MCF 10A (cell line): ENCODE measurements at places on chromosomes 1 and 21. TPM values are rescaled to one million over a fixed set of nuclear protein-coding genes. Genes with fewer than 3 reads are reported as not detected.

The PCP4L1 gene
- total RNA-seq: not detected in 2 replicates

The PRDX6 gene
- total RNA-seq: 502 and 563 TPM in 2 replicates

The CYP4A22 gene
- total RNA-seq: not detected in 2 replicates

The SLC30A10 gene
- total RNA-seq: not detected in 2 replicates

The ZNF648 gene
- total RNA-seq: not detected in 2 replicates

The SPRR5 gene
- total RNA-seq: not detected in 2 replicates

The GBP3 gene
- 19.4 and 20.1 TPM in 2 replicates for total RNA-seq

The LEMD1 gene
- total RNA-seq: 1.4 TPM in 2 replicates

The RBP7 gene
- not detected in 2 replicates for total RNA-seq

The OVAAL gene
- not detected in 2 replicates for total RNA-seq

The CFAP107 gene
- not detected in 2 replicates for total RNA-seq

The CRP gene
- total RNA-seq: 0.26 and 0.54 TPM in 2 replicates

The RASSF5 gene
- 8.3 and 9.6 TPM in 2 replicates for total RNA-seq

The GPR157 gene
- total RNA-seq: 8.1 and 12.7 TPM in 2 replicates

The OR14I1 gene
- total RNA-seq: not detected in 2 replicates

The CELA3B gene
- not detected in 2 replicates for total RNA-seq

The ITLN2 gene
- 0.27 TPM in 1 of 2 replicates, not detected in the other for total RNA-seq

- DNase-seq: no peak
- H3K4me1 ChIP-seq: peaks cover 14% of the 10 kb centered on the region
- H3K27ac ChIP-seq: no peak overlapping the region
- no peaks in the 10 kb centered on the region for H3K36me3 ChIP-seq
These were observed 109.4 kb downstream of the UCHL5 start for GRCh38 chr1:192949783-192950182.

DNA sequence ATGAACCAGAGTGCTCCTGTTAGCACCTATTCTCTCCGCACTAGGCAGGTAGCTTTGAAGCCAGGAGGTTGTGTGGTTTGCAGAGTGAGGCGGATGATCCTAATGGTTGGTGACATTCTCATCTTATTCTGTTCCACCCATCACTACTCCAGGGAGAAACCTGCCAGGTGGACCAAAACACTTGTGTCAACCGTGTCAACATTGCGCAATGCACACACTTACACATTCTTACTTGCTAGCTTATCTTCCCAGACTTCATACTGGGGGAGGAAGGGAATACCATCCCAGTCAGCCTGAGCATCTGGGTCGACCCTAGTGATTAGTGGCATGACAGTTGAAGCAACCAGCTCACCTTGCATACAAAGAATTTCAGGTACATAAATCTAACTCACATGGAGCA lies 236.9 kb downstream of the RPS6KC1 start:
- H3K4me1 ChIP-seq: peaks cover 12% of the 10 kb centered on the region
- no peak overlapping the region for H3K4me3 ChIP-seq

- no peaks in the 10 kb centered on the region for H3K4me1 ChIP-seq
- DNase-seq: no peak
- peaks cover 8% of the 10 kb centered on the region for H3K27me3 ChIP-seq
- no peaks in the 10 kb centered on the region for H3K36me3 ChIP-seq
- no peak overlapping the region for H3K4me3 ChIP-seq
These were observed 94.3 kb upstream of the GALNT2 start for GRCh38 chr1:229972600-229973296.

DNA sequence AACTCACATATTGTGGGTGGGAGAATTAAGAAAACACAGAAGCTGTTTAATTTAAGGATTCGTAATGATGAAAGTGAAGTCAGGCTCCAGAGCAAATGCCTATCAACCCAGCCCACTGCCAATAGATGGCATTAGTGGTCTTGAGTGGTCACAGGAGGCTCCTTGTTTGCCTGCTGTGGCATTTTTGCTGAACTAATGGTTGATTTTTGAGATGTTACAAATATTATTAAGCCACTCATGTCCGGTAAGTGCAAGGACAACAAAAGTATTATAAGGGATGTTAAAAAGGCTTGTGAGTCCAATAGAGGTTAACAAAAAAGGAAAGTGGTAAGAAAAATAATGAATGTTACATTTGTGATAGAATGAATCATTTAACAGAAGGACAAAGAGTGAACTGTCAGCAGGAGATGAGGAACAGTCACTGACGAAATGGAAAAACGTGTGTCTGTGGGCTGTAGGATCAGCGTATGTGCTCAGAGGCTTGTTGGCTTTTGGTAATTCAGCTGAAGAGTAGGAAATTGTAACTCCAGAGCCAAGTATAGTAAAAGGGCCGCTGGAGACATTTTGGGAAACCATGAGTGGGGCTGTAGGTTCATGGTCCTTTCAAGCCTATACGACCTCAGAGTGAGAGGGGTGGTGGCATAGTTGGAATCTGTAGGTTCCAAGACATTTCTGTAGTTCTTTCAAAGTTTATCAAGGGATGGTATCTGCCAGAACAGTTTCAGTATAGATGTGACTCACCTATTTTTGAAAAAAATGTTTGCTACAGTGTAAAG lies 11.2 kb downstream of the SFT2D2 start:
- no peak overlapping the region for H3K4me3 ChIP-seq
- H3K27ac ChIP-seq: no peak overlapping the region
- DNase-seq: no peak
- H3K4me1 ChIP-seq: peaks cover 19% of the 10 kb centered on the region
- no peaks in the 10 kb centered on the region for H3K27me3 ChIP-seq
- peaks cover 92% of the 10 kb centered on the region for H3K36me3 ChIP-seq

DNA sequence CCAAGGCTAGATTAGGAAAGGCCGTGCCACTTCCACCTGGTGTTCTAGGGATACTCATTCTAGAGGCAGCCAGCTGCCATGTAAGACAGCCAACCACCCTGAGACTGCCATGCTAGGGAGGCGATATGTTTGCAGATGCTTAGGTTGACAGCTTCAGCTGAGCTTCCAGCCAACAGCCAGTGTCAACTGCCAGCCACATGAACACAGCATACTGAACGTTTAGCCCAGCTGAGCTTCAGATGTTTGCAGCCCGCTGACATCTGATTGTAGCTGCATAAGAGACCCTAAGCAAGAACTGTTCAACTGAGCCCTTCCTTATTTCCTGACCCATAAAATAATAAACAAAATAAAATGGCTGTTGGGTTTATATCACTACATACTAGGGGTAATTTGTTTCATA lies 5.0 kb upstream of the KCNC4 start:
- no peaks in the 10 kb centered on the region for H3K4me1 ChIP-seq
- no peaks in the 10 kb centered on the region for H3K27me3 ChIP-seq
- H3K4me3 ChIP-seq: no peak overlapping the region
- no peaks in the 10 kb centered on the region for H3K36me3 ChIP-seq
- H3K27ac ChIP-seq: no peak overlapping the region

GRCh38 chr1:32868806-32869455 lies 1.8 kb downstream of the FNDC5 start:
- DNase-seq: no peak
- H3K4me3 ChIP-seq: no peak overlapping the region

- no peak for DNase-seq
- no peaks in the 10 kb centered on the region for H3K27me3 ChIP-seq
- no peak overlapping the region for H3K4me3 ChIP-seq
- no peaks in the 10 kb centered on the region for H3K36me3 ChIP-seq
These were observed 14.5 kb downstream of the NT5C1A start for GRCh38 chr1:39657402-39657801.

GRCh38 chr21:27467366-27467765 lies 500.5 kb upstream of the ADAMTS5 start:
- no peaks in the 10 kb centered on the region for H3K4me1 ChIP-seq
- H3K4me3 ChIP-seq: no peak overlapping the region
- H3K27ac ChIP-seq: no peak overlapping the region
- DNase-seq: no peak

DNA sequence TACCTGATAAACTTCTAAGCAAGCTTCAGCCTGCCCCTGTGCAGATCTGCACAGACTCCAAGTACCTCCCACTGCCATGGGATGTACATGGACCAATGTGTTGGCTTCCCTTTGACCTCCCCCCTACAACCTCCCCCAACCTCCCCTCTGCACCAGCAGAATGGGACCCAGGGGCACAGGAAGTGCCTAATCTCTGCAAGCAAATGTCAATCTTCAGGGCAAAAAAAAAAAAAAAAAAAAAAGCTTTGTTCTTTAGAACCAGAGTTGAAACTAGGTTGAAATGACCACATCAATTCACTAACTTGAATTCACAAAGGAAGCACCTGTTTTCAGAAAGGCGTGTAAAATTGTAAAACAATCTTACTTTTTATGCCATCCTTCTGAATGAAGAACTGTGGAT lies 53.9 kb upstream of the TIAM1 start:
- H3K27me3 ChIP-seq: no peaks in the 10 kb centered on the region
- DNase-seq: no peak
- no peak overlapping the region for H3K4me3 ChIP-seq
- no peak overlapping the region for H3K27ac ChIP-seq

- no peaks in the 10 kb centered on the region for H3K4me1 ChIP-seq
- H3K36me3 ChIP-seq: no peaks in the 10 kb centered on the region
- H3K4me3 ChIP-seq: no peak overlapping the region
- no peak for DNase-seq
- H3K27ac ChIP-seq: no peak overlapping the region
These were observed 92.0 kb downstream of the MIS18A start for GRCh38 chr21:32186804-32187203.

GRCh38 chr21:42839271-42840231 lies 39.8 kb downstream of the WDR4 start:
- no peak overlapping the region for H3K4me3 ChIP-seq
- no peak for DNase-seq
- H3K4me1 ChIP-seq: no peaks in the 10 kb centered on the region
- peaks cover 62% of the 10 kb centered on the region for H3K36me3 ChIP-seq
- no peaks in the 10 kb centered on the region for H3K27me3 ChIP-seq

GRCh38 chr1:89708751-89709375 lies 75.9 kb downstream of the LRRC8C start:
- no peak overlapping the region for H3K27ac ChIP-seq
- H3K27me3 ChIP-seq: no peaks in the 10 kb centered on the region
- no peak overlapping the region for H3K4me3 ChIP-seq
- DNase-seq: no peak
- H3K36me3 ChIP-seq: peaks cover 6% of the 10 kb centered on the region

GRCh38 chr1:32195972-32196823 lies 4.2 kb upstream of the CCDC28B start:
- peaks cover 64% of the 10 kb centered on the region for H3K36me3 ChIP-seq
- no peak overlapping the region for H3K4me3 ChIP-seq
- peak overlapping the region; percentile 46 for H3K27ac ChIP-seq

DNA sequence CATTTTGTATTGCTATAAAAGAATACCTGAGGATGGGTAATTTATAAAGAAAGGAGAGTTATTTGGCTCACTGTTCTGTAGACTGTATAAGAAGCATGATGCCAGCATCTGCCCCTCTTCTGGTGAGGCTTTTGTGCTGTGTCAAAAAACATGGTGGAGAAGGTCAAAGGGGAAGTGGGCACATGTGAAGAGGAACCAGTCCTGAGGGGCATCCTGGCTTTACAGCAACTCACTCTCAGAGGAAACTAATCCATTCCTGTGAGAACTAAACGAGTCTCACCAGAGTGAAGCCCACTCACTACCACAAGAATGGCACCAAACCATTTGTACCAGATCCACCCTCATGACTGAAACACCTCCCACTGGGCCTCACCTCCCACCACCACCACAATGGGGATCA lies 18.8 kb upstream of the SELP start:
- H3K4me3 ChIP-seq: no peak overlapping the region
- DNase-seq: no peak
- H3K36me3 ChIP-seq: no peaks in the 10 kb centered on the region
- H3K27ac ChIP-seq: no peak overlapping the region

GRCh38 chr1:64539781-64540218 lies 69.9 kb downstream of the CACHD1 start:
- no peaks in the 10 kb centered on the region for H3K27me3 ChIP-seq
- no peaks in the 10 kb centered on the region for H3K36me3 ChIP-seq
- no peak overlapping the region for H3K4me3 ChIP-seq
- peaks cover 11% of the 10 kb centered on the region for H3K4me1 ChIP-seq
- peak; percentile 37 for DNase-seq

DNA sequence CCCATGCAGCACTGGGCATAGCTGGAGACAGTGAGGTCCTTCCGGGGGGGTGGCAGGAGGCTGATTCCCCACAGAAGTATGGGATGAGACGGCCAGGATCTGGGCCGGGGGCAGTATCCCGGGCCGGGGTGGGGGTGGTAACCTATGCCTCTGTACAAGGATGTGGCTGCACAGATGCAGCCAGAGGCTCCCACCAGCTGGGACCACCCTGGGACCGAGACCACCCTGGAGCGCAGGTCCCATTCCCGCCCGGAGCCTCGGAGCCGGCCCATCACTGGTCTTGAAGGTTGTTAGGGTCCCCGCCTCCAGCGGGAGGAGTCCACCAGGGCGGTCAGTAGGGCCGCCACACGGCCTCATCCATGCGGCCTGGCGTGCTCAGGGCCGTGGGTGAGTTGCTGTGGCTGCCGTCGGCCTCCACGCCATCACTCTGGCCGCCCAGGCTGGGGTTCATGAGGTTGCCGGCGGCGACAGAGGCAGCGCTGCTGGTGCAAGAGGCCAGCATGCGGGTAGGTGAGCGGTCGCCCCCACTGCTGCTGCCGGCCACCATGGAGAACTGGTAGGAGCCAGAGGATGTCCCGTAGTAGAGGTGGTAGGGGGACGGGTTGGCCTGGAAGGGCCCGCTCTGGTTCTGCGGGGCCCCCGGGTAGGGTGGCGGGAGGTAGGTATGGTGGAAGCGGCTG lies 28.1 kb downstream of the RUNX3 start:
- no peaks in the 10 kb centered on the region for H3K36me3 ChIP-seq
- H3K4me1 ChIP-seq: no peaks in the 10 kb centered on the region
- no peak for DNase-seq
- H3K27me3 ChIP-seq: peaks cover 11% of the 10 kb centered on the region

GRCh38 chr1:39105841-39106765 lies 80.0 kb downstream of the NDUFS5 start:
- H3K27me3 ChIP-seq: no peaks in the 10 kb centered on the region
- no peaks in the 10 kb centered on the region for H3K36me3 ChIP-seq
- no peak overlapping the region for H3K4me3 ChIP-seq
- H3K4me1 ChIP-seq: peaks cover 41% of the 10 kb centered on the region
- peak; percentile 61 for DNase-seq

- no peaks in the 10 kb centered on the region for H3K27me3 ChIP-seq
- H3K4me1 ChIP-seq: peaks cover 19% of the 10 kb centered on the region
- no peak overlapping the region for H3K27ac ChIP-seq
These were observed 106.1 kb downstream of the KIAA0319L start for GRCh38 chr1:35451125-35451528.

- peaks cover 17% of the 10 kb centered on the region for H3K4me1 ChIP-seq
- no peaks in the 10 kb centered on the region for H3K36me3 ChIP-seq
- no peak overlapping the region for H3K4me3 ChIP-seq
- peak overlapping the region; percentile 78 for H3K27ac ChIP-seq
These were observed 8.9 kb upstream of the LEFTY1 start for GRCh38 chr1:225897595-225898514.
